ENCODE measurements at places on chromosomes 2 and 18.

DNA sequence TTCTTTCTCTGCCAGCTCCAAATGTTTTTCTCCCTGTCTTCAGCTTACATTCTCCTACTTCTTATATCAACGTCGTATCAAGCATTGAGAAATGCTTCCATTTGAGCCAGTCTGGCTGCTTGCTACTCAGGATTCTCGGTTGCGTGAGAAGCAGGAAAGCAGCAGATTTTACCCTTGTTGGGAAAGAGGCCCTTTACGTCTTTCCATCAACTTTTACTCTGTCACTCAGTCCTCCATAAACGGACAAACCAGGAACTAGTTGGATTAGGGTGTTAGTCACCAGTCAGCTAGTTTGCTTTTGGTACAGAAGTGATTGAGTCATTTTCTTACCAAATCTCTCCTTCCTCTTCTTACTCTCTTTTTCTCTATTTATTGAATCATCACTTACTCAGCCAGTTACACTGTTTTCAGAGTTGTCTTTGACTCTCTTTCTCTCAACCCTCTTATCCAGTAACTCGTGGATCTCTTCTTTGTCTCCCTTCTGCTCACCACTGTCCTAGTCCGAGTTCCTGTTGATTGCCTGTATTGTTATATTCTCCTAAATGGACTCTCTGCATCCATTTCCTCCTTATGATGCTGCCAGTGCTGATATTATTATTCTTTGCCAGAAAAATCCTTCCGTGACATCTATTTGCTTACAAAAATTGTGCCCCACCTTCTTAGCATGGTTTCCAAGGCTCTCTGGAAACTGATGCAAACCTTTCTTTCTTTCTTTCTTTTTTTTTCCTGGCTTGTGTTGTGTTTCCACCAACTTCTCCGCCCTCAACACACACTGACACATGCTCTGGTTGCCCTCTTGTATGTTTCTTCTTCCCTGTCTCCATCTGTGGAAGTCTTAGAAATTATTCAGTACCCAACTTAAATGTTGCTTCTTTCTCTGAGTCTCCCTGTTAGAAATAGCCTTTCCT lies 61.5 kb downstream of the VRK2 start:
- no peak for DNase-seq

DNA sequence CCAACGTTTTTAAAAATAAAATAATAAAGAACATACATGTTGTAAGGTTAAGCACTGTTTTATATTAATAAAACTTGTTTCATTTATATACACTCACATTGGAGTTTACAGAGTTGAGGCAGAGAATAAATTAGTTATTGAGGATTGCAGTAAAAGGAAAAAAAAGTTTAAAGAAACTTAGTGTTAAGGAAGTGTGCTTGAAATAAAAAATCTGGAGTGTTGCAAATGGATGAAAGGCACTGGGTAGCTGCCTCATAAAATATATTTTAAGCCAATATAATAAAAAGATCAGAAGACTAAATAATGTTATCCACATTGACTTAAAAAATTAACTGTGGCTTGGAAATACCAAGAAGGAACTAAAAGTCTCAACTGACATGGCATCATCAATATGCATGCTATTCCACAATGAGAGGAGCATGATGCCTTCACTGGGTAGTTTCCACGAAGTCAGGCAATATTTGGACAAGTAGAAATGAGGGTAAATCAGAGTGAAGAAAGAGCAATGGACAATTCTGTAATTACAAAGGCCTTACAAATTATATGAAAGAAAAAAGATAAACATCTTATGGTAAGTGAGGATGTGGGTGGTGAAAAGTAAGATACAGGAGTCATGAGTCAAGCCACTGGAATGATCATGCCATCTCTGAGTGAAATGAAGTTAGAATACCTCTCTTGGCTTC lies 2.5 kb downstream of the GALNT3 start:
- no peak for DNase-seq

DNA sequence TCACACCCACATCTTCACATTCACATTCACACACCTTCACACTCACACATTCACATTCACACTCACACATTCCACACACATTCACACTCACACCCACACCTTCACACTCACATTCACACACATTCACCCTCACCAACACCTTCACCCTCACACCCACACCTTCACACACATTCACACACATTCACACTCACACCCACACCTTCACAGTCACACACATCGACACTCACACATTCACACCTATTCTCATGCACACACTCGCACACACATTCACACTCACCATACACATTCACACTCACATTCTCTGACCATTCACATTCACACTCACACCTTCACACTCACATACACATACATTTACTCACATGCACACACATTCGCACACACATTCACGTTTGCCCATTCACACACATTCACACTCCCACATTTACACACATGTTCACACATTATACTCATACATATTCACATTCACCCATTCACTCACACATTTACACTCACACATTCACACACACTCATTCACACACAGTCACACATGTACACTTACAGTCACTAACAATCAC lies 62.7 kb downstream of the BIN1 start:
- DNase-seq: no peak

- DNase-seq: no peak
These were observed 58.5 kb upstream of the TWIST2 start for GRCh38 chr2:238789317-238789806.

DNA sequence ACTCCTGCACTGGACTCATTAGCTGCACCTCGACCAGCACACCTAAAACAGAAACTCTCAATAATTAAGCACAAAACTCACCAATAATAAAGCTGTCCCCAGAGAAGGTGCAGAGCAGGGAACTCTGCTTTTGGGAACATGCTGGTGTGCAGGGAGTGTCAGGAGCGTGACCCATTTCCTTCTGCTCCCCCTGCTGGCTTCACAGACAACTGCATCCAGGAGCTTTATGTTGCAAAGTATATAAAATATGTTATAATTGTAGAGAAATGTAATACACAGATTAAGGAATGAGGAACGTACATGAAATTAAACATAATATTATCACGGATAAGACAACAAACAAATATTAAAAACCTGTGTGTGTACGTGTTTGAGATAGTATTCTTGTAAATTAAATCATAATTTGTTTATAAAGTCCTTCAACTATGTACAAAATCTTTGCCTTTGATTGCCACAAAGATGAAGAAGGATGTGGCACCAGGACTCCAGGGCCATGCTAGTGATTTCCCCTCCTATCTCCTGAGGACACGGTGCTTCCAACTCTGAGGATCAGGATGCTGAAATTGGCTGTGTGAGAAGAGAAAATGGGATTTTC lies 68.6 kb upstream of the MAL start:
- peak; percentile 8 for DNase-seq

- no peak for DNase-seq
These were observed 276.4 kb downstream of the CDCA7 start for GRCh38 chr2:173631127-173631460.

Measured in activated effector memory CD4-positive, alpha-beta T cell treated with Interleukin-2 at 50 U/mL for 16 hours (primary cell).